ENCODE measurements at places on chromosomes 4 and X. TPM values are rescaled to one million over a fixed set of nuclear protein-coding genes. Genes with fewer than 3 reads are reported as not detected.
A peak's percentile ranks its signal among the peaks of the same experiment; 100 is the strongest.

DNA sequence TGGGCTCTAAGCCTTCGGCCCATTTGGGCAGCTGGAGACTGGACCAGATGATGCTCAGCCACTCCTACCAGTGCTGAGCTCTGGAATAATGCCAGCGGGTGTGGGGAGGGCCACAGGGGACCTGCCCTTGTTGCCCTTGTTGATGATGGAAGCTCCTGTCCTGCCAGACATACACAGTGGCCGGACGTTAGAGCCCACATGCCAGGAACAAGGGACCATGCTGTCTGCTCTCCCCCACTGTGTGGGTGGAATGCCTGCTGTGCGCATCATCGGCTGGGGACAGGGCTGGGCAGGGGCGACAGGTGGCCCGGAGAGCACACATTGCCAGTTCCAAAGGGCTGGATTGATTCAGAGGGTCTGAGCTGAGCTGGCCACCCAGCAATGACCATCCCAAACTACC lies 2.0 kb downstream of the ABLIM2 start:
- DNase-seq, result peak; percentile 88

DNA sequence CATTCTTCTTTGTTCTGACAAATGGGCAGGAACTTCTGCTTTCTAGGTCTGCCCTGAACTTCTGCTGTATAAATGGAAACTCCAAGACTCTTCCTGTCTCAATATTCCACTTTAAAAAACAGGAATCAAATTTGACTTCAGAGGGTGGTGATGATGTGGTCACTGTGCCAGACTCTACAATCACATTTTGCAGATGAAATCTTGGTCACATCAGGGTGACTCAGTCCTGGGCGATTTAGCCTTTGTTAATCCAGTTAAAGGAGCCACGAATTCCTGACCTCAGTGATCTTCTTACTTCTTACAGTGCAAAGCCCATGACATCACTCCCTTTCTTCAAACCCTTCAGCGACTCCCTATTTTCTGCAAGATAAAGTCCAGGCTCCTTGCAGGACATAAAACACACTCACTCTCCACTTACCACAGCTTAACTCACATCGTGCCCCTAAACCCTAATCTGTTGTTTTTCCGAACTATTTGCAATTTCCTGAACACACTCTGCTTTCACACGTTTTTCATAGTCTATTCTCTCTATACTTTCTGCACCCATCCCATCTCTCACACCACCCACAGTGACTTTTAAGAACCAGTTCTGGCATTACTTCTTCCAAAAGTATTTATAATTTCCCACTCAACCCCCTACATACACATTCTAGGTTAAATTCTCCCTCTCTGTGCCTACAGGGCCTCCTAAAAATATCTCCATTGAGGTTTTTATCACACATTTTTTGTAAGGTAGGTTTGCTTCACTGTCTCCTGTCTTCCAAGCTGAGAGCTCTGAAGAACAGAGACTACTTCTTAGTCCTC lies 11.1 kb downstream of the GASK1B start:
- DNase-seq, result no peak

GRCh38 chr4:185797018-185797417 lies 15.0 kb downstream of the SORBS2 start:
- no peak for DNase-seq

DNA sequence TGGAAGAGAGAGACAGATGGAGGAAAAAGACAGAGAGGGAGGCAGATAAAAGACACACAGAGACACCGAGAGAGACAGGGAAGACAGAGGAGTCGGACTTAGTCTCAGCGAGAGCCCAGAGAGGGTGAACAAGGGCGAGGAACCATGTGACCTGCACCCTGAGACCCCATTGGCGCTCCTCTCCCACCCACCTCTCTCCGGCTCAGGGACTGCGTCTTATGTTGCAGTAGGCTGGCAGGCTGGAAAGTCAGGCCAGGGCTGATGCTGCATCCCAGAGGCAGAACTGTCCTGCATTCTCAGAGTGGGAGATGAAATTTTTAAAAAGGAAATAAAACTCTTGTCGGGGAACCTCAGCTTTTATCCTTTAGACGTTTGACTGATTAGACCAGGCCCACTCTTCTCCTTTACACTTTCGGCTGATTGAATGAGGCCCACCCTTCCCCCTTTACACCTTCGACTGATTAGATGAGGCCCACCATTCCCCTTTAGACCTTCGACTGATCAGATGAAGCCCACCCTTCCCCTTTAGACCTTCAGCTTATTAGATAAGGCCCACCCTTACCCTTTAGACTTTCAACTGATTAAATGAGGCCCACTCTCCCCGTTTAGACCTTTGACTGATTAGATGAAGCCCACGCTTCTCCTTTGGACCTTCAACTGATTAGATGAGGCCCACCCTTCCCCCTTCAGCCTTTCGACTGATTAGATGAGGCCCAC lies 29.5 kb upstream of the IL3RA start:
- no peak for DNase-seq

The SOWAHD gene
- total RNA-seq, result not detected
